ENCODE measurements at places on chromosomes 1 and 21. TPM values are rescaled to one million over a fixed set of nuclear protein-coding genes. Genes with fewer than 3 reads are reported as not detected.

ENO1 gene
- total RNA-seq, result 2,805 TPM

PRDM16 gene
- 0.18 TPM for total RNA-seq

IFNGR2 gene
- total RNA-seq, result 54.8 TPM

GPR161 gene
- 18.0 TPM for total RNA-seq

CACNA1S gene
- not detected for total RNA-seq
